ENCODE measurements at places on chromosomes 16 and 17.

GRCh38 chr16:52529226-52529625 lies 17.7 kb downstream of the TOX3 start:
- no peak for DNase-seq

- DNase-seq: no peak
These were observed 93.4 kb downstream of the AMFR start for GRCh38 chr16:56331915-56332314.

DNA sequence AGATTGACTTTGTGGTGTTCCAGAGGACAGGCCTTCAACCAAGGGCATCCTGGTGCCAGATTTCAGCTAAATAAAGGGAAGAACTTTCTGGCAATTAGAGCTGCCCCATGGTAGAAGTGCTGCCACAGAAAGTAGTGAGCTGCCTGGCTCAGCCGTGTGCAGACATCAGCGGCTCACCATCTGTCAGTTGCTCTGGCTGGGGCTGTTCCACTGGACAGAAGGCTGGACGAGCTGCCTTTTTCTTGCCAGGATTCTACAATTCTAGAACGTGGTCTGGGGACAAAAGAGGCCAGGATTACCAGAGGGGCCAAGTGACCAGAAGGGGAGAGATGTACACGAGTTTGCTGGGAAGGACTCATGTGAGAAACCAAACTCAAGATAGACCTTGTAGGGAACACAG lies 107.0 kb upstream of the RPL38 start:
- no peak for DNase-seq

DNA sequence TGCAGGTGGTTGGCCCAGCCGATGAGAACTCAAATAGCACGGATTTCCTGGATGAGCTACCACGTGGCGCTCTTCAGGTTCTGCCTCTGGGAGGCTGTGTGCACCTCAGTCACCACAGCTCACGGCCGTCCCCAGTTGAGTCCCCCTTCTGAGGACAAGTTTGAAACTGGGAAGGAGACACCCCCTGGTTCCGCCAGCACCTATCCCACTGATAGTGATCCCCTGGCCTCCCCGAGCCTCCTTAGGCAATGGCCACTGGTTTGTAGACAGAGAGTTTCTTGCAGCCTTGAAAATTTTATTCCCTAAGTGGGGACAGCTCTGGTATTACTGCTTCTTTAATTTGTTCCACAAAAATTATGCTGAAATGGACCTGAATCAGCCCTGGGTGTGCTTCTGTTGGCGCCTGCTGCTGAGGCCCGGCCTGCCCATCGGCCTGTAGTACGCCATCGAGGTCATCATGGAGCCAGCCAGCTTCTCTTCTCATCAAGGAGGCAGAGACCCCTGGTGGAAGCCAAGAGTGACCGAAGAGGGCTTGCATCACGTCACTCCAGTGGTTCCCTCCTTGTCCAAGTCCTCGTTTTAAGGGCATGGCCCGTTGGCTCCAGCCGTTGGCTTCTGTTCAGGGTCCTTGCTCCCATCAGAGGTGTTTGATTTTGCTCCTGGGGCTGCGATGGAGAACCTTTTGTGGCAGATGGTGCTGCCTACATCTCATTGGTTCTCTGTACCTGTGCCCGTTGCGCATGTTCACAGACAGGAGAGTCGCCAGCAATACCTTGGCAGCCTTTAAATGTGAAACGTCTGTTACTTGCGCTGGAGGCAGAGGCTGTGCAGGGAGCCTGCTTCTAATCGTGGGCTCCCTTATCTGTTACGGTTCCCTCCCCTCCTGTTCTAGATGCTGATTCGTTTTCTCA lies 9.3 kb downstream of the SMCR8 start:
- DNase-seq: no peak

DNA sequence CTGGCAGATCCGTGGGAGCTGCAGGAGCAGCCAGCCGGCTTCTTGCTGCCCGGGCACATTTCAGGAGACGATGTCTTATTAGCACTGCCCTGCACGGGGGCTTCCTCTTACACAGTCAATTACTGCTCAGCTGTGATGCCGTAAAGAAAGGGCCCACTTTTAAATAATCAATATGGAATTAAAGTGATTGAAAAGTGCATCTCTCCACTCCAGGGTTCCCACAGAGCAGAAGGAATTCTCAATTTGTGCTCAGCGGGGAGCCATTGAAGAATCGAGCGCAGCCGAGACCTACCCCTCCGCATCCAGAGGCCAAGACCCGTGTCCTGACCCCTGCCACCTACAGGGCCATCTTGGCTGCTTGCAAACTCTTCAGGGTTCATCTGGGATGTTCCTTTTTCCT lies 399.4 kb upstream of the C16orf82 start:
- no peak for DNase-seq

- DNase-seq: peak; percentile 4
These were observed 41.5 kb upstream of the CDH5 start for GRCh38 chr16:66324815-66325515.

- DNase-seq: no peak
These were observed 387 bp upstream of the STARD3 start for GRCh38 chr17:39636587-39636926.

DNA sequence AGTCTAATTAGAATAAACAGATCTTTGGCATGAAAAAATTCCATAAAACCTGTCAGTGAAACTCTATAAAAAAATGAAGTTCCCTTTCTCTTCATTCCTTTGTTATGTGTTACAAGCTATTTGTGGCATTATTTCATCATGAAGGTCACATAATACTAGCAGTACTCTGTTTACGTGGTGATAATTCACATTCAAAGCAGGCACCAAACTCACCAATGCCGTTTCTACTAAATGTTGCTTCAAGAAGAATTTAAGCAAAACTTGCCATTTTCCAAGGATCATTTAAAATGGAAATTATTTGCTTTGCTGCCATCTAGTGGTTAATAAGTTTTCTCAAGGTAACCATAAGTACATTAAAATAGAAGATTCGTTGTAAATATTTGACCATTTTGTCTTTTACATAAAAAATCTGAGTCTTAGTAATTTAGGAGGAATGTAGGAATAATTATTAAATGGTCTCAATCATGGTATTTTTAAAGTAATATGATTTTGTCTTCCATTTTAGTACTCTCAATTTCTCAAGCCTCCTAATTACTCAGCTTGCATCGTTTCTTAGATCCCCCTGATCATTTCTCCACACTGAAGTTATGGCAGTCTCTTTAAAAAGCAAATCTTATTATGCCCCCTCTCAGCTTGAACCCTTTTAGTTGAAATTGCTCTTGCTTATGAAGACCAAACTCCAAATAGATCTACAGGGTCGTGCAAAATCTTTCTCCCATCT lies 80.8 kb downstream of the OMG start:
- no peak for DNase-seq

GRCh38 chr17:3828151-3828851 lies 17.7 kb downstream of the NCBP3 start:
- no peak for DNase-seq

- no peak for DNase-seq
These were observed 8.3 kb downstream of the FOXJ1 start for GRCh38 chr17:76132574-76133338.

DNA sequence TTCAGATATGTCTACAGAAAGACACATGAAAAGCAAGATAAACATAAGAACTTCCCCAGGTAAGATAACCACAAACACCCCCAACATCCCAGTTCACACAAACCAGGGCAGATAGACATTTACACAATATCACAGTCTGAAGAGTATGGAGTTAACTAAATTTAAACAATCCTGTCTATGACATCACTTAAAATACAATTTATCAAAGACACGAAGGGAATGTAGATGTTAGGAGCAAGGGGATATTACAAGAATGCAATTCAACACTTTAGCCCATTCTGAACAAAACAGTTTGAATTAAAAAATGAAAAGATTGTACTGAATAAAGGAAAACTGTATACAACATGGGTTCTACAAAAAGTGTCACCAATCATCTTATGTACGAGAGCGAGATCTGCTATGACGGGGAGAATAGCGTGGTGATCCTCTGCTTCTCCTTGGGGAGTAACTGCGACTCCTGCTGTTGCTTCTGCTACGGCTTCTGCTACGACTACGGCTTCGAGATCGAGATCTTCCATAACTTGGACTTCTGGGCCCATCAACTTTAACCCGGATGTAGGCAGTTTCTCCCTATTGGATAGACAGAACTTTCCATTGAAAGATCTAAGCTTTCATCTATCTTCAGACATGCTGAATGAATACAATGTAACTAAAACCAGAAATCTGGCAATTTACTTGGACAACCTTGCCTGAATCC lies 1.9 kb downstream of the SRSF1 start:
- DNase-seq: no peak

GRCh38 chr17:2502871-2503580 lies 8.7 kb downstream of the METTL16 start:
- no peak for DNase-seq

DNA sequence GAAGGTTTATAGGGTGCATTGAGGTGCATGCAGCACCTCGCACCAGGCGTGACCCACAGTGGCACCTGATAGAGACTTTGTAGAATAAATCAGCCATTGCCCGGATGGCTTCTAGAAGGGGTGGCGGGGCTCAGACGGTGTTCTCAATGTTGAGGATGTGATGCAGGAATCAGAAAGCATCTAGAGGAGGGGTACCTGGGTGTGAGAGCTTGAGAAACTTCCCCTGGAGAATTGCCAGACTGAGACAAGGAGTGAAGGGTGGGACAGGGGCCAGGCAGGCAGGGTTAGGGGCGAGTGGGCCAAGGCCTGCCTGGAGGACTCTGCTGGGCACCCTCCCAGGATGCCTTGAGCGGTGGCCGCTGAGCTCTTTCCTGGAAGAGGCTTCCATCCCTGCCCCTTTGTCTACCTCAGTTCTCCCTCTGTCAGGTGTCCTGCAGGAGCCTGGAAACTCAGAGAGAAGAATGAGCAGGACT lies 9.3 kb upstream of the ADGRG1 start:
- no peak for DNase-seq

DNA sequence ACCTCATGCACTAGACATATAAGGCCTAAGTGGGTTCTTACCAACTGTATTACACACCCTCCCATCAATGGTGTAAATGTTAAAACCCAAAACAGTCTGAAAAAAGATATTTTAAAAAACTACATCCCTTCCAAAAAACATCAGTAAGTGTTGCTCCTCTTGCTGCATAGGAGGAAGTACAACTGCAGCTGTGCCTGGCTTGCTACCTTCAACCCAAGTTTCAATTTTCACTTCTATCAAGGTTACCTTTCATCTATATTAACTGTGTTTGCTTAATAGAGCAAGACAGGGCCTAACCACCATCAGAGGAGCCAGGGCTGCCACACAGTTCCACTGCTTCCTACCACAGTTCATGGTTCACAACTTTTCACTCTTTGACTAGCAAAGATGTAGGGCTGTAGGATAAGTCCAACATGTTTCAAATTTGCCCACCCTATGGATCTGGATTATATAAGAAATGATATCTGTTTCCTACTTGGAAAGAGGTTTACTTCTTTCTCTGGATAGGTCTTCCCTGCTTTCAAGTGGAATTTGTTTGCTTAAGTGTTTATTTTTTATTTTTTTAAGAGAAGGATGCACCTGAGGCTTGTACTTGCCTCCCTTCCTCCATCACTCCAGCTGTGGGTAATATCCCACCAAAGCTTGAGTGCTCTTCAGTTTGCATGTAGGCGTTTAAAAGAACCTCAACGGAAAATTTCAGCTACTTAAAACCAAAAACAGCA lies 56.7 kb downstream of the GRB7 start:
- DNase-seq: no peak

DNA sequence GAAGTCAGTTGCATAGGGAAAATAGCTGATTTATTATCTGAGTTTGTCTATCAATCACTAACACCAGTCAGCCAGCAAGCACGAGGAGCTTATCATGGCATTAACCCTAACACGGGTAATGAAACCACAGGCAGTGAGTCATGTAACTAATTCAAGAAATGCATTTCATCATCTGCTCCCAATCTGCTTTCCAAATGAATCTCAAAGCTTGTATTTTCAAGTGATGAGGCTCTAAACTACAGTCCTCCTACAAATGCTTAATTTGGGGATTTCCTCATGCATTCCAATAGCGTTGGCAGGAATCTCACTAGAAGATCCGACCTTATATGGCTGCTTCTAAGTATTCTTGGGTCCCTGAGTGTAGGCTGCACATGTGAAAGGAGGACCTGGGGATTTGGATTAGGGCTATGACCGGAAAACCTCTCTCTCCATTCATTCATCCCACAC lies 118.4 kb upstream of the HSBP1 start:
- DNase-seq: no peak

- no peak for DNase-seq
These were observed 1.2 kb downstream of the RPS15A start for GRCh38 chr16:18788828-18789514.

DNA sequence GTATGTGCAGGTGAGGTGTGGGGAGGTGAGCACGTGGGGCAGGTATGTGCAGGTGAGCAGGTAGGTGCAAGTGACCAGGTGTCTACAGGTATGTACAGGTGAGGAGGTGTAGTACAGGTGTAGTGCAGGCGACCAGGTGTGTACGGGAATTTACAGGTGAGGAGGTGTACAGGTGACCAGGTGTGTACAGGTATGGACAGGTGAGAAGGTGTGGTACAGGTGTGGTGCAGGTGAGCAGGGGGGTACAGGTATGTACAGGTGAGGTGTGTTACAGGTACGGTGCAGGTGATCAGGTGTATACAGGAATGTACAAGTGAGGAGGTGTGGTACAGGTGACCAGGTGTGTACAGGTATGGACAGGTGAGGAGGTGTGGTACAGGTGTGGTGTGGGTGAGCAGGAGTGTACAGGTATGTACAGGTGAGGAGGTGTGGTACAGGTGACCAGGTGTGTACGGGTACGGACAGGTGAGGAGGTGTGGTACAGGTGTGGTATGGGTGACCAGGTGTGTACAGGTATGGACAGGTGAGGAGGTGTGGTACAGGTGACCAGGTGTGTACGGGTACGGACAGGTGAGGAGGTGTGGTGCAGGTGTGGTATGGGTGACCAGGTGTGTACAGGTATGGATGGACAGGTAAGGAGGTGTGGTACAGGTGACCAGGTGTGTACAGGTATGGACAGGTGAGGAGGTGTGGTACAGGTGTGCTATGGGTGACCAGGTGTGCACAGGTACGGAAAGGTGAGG lies 12.8 kb upstream of the DBNDD1 start:
- no peak for DNase-seq

DNA sequence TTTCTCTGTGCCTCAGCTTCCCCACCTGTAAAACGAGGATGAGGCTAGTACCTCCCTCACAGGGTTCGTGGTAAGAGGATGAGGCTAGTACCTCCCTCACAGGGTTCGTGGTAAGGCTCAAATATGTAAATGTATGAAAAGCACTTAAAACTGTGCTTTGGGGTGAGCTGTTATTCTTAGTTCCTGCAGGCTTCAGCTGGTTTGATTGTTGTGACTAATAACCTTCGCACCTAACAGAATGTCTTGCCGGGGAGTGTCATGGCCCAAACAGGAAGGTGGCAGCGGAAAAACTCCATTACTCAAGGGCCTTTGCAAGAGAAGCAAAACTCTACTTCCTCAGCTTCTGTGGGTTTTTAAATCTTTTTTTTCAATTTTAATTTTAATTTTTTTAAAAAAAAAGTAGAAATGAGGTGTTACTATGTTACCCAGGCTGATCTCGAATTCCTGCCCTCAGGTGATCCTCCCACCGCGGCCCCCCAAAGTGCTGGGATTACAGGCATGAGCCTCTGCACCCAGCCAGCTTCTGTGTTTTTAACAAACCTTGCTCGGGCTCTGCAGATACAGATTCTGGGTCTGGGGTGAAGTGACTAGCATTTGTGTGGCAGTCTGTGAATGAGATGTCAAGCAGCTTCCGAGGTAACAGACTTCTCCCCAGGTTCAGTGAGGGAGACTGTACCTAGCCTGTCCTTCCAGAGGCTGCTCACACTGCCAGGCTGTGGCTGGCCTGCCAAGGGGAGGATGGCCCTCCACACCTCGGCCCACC lies 103.0 kb downstream of the RAB11FIP4 start:
- peak; percentile 60 for DNase-seq

- peak; percentile 74 for DNase-seq
These were observed 10.5 kb upstream of the ITGAD start for GRCh38 chr16:31382485-31383161.

Data from stimulated activated CD4-positive, alpha-beta T cell treated with anti-CD3 and anti-CD28 coated beads, Interleukin-2, amount 100 ng/mL, for 24 hours (primary cell).